Pancreas (tissue), 10 donors: ENCODE measurements at places on chromosomes 7 and 10. TPM values are rescaled to one million over a fixed set of nuclear protein-coding genes. Genes with fewer than 3 reads are reported as not detected.

Gene PLEKHA1
- 20.9 TPM for total RNA-seq

DNA sequence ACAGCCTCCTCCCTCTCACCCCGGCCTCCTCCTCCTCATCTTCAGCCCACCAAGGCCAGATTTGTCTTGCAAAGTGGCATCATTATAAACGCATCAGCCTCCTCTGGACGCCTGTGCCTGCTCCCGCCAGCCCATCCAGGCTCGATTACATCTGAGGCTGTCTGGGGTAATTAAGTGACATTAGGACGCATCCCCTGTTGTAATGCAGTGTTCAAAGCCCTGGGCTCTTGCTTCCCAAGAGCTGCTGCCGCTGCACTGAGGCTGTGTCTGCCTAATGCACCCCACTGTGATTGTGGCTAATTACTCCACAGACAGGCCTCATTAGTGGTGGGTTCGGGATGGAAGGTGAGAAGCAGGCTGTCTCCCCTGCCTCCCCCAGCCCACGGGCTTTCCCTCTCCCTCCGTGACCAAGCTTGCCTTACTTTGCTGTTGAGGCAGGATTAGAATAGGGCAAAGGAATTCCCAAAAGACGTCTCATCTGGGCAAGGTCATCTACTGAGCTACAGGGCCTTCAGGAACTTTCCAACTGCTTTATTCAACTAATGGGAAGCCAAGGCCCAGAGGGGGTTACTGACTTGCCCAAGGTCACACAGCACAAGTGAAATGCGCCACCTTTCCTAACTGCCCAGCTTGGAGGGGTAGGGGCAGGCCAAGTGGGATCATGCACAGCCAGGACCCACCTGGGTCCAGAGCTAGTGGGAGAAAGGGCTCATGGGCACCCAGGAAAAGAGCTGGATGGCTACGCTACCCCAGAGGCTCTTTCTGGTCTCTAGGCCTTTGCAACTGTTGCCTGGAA, 66.2 kb upstream of the PCBD1 start:
- no peak for DNase-seq

DNA sequence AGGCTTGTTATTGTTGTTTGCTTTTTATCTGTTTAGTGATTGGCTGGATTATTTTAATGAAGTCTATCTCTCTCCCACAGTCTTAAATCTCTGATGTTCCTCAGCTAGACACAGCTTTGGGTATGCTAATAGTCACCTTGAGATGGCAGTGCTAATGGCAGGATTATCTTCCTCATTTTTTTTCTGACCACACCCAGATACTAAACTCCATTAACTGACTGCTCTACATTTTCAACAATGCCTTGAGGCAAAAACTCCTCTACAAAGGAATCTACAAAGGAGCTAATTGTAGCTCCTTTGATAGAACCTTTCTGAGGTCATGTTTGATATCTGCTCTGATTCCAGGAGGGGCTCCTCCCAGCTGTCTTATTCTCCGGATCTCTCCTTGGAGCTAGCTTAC, 122.6 kb downstream of the HBP1 start:
- no peak for DNase-seq

DNA sequence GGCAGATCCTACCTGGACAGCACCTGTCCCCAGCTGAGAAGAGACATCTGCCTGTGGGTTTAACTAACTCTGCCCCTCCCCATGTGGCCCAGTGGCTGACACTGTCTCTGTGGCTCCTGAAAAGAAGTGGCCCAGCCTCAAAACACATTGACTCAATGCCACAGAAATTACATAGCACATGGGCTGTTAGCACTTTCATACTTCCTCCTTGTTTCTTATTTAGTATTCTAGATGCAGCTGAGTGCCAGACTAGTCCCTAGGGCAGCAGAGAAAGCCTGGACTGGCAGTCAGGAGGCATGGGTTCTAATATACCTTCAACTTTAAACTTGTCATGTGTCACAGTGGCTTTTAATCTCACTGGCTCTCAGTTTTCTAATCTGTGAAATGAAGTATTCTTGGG, 171.0 kb downstream of the TRIL start:
- DNase-seq, result no peak

DNA sequence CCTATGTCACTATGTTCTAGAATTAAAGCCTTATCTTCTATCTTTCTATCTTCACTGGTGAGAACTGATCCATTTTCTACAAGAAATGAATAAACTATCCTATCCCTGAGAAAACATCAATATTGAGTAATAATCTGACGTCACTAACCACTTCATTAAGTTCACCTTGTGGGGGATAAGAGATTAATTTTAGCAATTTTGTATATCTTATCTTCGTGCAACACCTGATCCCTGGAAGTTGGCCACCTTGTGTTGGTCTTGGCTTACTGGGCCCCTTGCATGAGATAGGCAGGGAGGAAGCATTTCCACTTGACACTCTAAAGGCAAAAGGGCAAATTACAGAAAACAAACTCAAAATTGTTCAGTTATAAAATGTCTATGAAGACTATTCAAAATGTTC, 20.1 kb upstream of the OR6B1 start:
- peak; percentile 4 for DNase-seq

DNA sequence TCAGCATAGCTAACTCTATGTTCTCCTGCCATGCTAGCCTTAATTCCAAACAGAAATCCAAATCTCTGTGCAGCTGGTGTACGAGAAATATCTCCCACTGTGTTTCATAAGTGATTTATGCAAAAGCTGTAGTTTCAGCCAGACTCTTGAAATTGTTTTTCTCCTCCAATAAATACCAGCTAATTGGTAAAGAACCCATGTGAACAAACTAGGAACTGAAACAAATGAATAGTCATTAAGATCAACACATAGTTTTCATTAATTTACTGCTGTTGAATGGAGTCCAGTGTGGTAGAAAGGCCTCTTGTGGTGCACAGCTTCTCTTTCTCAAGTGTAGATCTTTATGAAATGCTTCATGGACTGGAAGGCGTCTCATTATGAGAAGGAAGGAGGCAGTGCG, 18.4 kb downstream of the PPP1R17 start:
- DNase-seq, result no peak

- no peak for DNase-seq
Measured at GRCh38 chr10:22766693-22767092, 52.3 kb upstream of the PIP4K2A start.

- peak; percentile 10 for DNase-seq
Measured at GRCh38 chr10:46287846-46288477, 1.2 kb downstream of the ANTXRL start.

GRCh38 chr10:23016636-23017035, 78.7 kb upstream of the MSRB2 start:
- DNase-seq, result no peak

Gene GDI2
- total RNA-seq, result 112 TPM

Gene MLLT10
- 16.9 TPM for total RNA-seq

Gene KIF20B
- total RNA-seq, result 2.5 TPM

GRCh38 chr7:80823057-80823456, 95.8 kb downstream of the SEMA3C start:
- no peak for DNase-seq

DNA sequence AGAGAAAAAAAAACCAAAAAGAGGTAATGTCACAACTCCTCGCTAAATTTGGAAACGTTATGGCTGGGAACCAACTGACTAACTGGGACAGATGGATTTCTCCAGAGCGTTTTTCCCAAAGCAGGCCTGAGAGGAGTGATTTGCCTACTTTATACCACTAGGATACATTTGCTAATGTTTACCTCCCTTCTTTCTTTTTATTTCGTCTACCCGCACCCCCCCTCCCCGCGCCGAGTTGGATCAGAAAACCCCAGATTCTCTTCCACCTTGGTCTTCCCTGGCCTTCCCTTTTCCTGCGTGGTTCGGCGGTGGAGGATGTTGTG, 7.2 kb downstream of the CPA2 start:
- DNase-seq, result no peak

- no peak for DNase-seq
Measured at GRCh38 chr7:106169821-106170610, 57.9 kb upstream of the SYPL1 start.

GRCh38 chr7:90769036-90769435, 172.9 kb downstream of the CDK14 start:
- DNase-seq, result no peak

DNA sequence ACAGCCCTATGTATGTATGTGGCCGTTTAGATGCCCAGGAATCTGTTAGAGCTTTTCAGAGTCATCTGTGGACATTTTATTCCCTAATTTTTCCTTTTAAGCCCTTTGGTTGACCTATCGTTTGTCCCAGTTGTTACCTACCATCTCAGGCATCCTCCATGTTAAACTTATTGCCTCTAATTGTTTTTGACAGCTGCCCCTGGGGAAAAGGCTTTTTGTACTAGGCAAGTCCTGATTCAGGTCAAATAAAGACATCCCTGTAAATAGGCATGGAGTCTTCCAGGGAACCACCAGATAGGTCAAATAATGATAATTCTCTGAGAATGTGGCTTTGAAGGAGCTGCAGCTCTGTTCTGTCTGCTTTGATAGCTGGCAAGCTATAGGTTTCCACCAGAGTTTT, 87.7 kb upstream of the CYP26C1 start:
- no peak for DNase-seq

Gene OR6V1
- not detected for total RNA-seq

DNA sequence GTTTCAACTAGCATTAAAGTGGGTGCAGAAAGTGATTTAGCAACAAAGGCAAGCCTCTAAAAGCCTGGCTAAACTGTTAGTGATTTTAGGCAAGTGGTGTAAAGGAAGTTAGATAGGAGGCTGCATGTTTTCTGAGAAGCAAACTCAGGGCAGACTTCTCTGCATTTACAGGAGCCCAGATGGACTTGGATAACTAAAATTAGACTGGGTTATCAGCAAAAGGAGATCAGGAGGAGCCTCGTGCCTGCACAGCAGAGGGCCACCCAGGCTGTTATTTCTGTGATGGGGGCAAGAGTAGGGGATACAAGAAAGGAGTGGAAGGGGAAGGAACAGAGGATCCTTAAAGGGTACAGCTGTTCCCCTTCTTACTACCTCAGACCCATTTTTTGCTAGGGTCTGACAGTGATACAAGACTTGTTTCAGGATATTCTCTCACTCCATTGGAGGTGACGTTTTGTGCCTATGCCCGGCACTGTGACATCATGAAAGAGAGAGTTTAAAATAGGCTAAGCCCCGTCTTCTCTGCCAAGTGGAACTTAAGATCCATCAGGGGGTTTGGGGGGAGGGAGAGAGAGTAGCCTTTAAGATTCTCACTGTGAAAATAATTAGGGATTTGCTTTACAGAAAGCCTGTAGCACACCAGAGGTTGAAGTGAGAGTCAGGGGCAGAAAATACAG, 49.6 kb upstream of the PDCD4 start:
- no peak for DNase-seq

Gene MYOF
- 38.2 TPM for total RNA-seq

GRCh38 chr10:69657430-69657829, 27.4 kb downstream of the FAM241B start:
- no peak for DNase-seq

Gene DNAJC12
- total RNA-seq, result 23.9 TPM
